Thymus (tissue), 14 donors: ENCODE measurements at places on chromosomes 3 and 15. TPM values are rescaled to one million over a fixed set of nuclear protein-coding genes. Genes with fewer than 3 reads are reported as not detected.

GRCh38 chr3:14803981-14804834, 14.6 kb upstream of the FGD5 start:
- no peak for DNase-seq

DNA sequence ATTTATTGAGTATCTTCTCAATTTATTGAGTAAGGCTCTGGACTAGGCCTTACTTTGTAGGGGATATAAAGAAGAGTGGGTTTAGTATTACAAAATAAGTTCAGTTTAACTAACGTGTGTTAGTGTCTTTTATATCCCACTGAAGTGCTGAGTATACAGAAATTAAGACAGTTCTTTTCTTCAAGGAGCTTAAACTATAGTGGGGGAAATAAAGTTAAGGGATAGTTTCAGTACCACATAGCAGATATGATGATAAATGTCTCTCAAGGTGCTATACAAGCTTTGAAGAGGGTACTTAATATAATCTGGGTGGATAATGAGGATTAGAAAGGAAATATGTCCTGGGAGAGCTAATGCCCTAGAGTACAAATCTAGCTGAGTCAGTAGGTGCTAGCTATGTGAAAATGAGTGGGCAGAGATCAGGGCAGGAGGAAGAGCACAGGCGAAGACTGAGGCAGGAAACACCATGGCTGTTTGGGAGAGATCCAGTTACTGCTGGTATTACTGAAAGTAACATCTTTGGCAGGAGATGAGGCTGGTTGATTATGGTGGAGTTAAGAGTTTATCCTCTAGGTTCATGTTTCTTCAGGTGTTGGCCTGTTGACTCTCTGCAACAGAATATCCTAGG, 46.0 kb downstream of the TEX9 start:
- DNase-seq, result no peak

- no peak for DNase-seq
These were observed 25.8 kb downstream of the GRIP2 start for GRCh38 chr3:14514323-14514720.

The FANCD2OS gene
- polyA plus RNA-seq, result 0.18 TPM

DNA sequence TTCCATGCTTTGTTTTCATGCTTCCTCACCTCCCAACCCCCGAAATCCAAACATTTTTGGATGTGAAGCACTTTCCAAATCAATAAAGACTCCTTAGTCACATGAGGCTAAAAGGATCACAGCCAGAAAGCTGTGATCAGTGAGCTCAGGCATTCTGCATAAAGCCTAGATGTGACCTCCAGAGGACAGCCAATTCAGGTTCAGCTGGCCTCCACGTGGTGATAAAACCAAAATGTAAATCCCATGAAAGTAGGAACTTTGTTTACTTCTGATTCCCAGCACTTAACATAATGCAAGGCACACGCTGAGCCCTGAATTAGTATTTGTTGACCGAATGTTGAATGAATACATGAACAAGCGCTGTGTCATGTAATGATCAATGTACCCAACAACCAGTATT, 249.5 kb upstream of the EOMES start:
- no peak for DNase-seq
